Right forelimb (tissue), 1 donor: ENCODE measurements at places on chromosomes 11 and 22.
A peak's percentile ranks its signal among the peaks of the same experiment; 100 is the strongest.

DNA sequence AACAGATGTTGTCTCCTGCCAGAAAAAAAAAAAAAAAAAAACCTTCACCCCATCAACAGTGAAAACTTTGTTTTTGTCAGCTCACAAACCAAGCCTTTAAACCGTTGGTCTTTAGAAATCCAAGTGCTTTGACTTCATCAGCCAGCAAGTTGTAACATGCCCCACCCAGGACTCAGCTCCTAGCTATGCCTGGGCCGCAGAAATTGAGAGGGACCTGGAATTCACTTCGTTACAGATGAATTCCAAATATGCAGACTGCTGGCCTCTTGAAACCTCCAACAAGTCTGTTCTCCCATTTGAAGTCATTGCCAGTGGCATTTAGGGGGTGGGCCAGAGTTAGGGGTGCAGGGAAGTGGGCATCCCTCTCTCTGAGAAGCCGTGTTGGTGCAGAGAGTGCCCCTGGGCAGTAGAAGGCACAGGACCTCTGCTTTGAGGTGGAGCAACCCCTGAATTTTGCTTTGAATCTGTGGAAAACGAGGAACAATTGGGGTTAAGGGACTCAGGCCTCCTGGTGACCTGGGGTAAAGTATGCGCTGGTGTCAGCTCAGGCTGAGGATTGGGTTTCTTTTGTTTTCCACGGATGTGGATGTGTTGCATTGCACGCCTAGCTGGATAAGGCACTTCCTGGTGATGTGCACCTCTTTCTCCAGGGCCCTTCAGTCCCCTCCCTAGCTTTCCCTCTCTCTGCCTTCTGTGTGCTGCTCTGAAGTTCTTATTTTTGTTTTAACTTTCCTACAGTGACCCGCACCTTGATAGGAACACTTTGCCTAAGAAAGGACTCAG lies 109.5 kb downstream of the DBX1 start:
- no peak for DNase-seq

DNA sequence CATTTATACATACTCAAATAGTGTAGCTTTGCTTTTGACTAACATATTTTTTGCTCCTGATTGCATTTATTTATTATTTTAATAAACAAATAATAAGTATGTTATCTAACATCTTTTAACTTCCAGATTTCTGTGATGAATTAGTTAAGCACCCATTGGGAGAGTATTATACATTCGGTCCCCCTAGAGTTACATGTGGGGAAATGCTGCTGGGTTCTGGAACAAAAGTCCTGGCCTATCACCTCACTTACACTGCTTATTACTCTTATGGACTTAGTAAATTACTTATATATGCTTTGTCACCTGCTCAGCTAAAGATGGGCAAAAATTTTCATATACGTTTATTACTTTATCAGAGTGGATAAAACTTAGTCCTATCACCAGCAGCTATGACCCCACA lies 1163.0 kb downstream of the FAM181B start:
- no peak for DNase-seq

DNA sequence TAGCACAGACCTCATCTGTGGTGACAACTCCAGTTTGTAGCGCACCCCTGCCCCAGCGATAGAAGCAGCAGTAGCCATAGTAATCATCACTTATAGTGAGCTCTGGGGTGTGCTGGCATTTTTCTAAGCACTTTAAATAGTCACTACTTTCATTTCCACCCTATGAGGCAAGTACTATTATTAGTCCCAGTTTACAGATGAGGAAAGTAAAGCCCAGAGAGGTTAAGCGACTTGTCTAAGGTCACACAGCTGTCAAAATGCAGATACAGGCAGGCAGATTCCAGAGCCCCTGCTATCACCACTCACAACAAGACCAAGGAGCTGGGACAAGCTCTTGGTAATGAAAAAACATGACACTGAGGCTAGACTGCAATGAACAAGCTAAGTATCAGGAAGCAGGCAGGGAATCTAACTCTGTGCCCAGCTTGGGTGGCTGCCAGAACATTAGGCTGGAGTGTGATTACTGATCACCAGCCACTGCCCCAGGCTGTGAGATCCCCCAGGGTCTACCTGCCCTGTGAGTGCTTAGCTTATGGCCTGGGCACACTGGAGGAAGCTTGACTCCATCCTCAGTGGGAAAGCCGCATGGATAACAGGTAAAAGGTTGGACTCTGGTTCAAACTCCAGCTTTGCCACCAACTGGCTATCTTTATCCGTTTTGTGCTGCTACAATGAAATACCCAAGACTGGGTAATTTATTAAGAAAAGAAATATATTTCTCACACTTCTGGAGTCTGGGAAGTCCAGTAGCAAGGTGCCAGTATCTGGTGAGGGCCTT lies 561.1 kb downstream of the MN1 start:
- no peak for DNase-seq

DNA sequence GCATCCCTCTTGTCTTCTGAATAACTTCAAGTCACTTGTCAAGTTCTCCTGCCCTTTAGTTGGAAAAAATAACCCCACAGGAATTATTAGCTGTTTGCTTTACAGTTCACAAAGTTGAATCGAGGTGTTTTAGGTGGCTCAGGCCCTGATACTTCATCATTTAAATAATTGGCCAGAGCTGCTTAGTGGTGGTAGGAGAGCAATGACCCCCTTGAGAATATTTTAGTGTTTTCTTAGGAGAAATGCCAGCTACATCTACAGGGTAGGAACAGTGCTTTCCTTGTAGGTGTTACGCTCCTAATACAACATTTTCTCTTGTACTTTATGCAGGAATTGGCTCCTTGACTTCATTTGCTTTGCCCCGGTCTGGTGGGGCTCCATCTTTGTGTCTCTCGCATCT lies 73.2 kb downstream of the C22orf31 start:
- no peak for DNase-seq

DNA sequence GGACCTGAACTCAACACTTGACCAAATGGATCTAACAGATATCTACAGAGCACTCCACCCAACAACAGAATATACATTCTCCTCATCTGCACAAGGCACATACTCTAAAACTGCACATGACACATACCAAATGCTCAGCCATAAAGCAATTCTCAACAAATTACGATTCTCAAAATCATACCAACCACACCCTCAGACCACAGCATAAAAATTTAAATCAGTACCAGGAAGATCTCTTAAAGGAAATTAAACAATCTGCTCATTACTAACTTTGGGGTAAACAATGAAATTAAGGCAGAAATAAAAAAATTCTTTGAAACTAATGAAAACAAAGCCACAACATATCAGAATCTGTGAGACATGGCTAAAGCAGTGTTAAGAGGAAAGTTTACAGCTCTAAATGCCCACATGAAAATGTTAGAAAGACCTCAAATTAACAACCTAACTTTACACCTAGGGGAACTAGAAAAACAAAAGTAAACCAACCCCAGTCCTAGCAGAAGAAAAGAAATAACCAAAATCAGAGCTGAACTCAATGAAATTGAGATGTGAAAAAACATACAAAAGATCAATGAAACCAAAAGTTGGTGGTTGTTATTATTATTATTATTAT lies 37.2 kb downstream of the TMEM123 start:
- DNase-seq: no peak

- DNase-seq: no peak
Measured at GRCh38 chr11:12118949-12119348, 8.6 kb downstream of the MICAL2 start.

DNA sequence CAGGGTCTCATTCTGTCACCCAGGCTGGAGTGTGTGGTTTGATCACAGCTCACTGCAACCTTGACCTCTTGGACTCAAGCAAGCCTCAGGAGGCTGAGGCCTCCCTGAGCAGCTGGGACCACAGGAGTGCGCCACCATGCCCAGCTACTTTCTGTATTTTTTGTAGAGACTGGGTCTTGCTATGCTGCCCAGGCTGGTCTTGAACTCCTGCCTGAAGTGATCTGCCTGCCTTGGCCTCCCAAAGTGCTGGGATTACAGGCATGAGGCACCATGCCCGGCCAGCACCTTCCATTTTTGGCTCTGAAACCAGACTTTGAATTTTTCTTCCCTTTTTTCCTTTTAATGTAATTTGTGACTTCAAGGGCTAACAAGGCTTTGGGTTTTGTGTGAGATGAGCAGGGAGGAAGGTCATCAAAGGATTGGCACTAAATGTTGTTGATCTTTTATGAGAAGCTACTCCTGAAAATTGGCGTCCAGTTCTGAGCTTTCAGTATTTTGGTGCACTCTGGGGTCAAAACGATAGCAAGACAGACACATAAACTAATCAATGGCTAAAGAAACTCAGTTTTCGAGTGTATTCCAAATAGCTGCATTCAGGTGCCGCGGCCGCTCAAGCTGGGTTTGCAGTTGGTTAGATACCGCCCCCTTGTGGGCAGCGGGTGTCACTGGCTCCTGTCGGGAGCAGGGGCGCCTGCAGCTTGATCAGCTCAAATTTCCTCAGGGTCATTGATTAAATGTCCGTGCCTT lies 51.9 kb upstream of the CLMP start:
- DNase-seq: peak; percentile 91

DNA sequence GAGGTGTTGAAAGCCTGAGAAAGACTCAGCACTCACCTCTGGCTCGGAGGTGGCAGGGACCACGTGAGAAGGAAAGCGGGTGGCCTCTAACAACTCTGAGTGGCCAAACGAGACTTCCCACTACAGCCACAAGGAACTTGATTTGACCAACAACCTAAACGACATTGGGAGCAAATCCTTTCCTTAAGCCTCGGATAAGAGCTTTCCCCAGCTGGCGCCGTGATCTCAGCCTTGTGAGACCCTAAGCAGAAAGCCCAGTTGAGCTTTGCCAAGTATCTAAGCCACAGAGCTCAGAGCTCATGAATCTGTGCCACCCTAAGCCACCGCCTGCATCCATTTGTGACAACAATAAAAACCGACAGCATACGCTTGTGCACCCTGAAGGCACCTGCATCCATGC lies 636.0 kb downstream of the TBC1D22A start:
- DNase-seq: no peak

DNA sequence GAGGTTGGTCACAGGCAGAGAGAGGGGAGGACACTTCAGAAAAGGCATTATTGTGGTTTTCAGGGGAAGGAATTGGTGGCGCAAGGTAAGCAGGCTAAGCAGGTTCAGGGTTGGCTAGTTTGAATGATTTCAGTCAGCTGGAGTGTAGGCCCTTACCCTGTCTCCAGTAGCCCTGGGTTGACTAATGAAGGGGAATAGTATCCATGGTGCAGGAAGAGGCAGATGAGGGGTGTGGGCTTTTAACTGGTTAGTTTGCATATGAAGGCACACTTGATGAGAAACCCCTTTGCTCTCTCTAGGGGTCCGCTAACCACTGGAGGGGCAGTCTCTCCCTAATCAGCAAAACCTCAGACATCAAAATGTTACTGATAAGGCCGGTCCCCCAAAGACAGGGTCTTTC lies 249.7 kb downstream of the AASDHPPT start:
- DNase-seq: no peak

DNA sequence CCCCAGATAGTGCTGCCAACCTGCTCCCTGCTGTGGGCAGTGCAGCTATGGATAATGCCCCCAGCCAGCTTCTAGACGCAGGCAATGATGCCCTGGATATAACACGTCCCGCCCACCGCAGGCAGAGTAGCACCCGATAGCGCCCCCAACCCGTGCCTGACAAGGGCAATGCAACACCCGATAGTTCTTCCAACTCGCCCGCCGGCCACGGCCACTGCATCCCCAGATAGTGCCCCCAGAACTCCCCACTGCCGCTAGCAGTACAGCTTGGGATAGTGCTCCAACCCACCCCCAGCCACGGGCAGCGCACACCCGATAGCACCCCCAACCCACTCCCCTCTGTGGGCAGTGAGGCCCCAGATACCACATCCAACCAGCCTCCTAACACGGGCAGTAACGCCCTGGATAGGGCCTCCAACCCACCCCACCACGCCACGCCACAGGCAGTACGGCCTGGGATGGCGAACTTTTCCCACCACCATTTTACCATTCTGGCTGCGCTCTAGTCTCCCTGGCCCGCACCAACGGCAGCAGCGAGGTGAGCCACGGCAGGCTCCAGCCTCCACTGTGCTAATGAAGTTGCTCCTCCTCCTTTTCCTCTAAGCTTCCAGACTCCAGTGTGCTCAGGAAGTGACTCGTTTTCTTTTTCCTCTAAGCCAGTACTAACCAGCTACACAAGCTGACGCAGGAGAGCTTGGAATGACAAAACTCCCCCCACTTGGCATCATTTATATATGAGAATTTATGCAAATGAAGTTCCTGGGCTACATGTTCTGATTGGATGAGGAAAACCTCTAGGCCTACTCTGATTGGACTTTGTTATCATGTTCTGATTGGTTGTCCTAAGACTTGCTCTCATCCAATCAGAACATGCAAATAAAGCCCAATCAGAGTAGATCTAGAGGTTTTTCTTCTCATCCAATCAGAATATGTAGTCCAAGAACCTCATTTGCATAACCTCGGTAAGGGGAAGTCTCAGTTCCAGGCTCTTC lies 3.0 kb upstream of the RFPL3 start:
- no peak for DNase-seq

DNA sequence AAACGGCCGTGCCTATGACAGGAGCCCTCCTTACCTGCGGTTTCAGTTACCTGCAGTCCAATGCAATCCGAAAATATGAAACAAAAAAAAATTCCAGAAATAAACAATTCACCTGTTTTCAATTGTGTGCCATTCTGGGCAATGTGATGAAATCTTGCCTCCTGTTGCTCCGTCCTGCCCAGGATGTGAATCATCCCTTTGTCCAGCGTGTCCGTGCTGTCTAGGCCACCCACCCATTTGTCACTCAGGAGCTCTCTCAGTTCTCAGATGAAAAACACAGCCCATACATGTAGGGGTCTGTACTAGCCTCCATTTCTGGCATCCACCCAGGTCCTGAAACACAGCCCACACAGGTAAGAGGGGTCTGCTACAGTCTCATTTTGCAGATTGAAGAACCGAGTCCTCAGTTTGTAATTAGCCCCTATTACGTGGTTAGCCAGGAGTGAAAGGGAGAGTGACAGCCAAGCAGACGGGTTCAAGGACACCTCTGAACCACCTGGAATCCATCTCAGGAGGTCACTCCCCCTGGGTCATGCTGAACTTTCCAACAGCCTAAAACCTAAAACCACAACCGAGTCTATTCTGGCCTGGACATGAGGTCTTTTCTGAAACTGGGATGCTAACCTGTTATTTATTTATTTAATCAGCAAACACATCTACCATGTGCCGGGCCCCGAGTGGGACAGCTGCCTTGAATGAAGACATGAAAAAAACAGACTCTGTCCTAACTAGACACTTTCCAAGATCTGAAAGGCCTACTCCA lies 317.2 kb downstream of the SHANK2 start:
- DNase-seq: no peak

DNA sequence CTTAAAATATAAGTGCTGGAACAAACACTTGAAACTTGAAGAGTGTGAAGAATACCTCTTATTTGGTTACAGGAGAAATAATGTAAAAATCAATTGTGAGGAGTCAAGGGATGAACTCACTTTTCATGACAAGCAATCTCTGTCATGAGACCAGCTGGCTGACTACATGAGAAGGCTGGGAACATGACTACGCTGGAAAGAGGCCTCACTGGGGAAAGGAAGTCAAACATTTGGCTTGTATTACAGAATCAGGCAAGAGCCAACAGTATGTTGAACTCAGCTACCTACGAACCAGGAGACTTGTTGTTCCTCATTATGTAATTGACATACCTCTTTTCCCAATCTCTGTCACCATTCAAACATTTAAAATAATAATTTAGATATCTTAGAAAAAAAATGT lies 14.4 kb downstream of the DCDC1 start:
- no peak for DNase-seq
